ENCODE measurements at places on chromosomes 2 and 18. TPM values are rescaled to one million over a fixed set of nuclear protein-coding genes. Genes with fewer than 3 reads are reported as not detected.

The PUS10 gene
- total RNA-seq, result 4.5 TPM

The STAT4 gene
- 0.23 TPM for total RNA-seq

The NRP2 gene
- 25.5 TPM for total RNA-seq

The TXNDC2 gene
- 0.11 TPM for total RNA-seq

The PCARE gene
- not detected for total RNA-seq

The MROH2A gene
- 2.9 TPM for total RNA-seq

The CFAP53 gene
- total RNA-seq, result 1.9 TPM

The LRP2 gene
- not detected for total RNA-seq
